ENCODE measurements at places on chromosomes 2 and 18.

DNA sequence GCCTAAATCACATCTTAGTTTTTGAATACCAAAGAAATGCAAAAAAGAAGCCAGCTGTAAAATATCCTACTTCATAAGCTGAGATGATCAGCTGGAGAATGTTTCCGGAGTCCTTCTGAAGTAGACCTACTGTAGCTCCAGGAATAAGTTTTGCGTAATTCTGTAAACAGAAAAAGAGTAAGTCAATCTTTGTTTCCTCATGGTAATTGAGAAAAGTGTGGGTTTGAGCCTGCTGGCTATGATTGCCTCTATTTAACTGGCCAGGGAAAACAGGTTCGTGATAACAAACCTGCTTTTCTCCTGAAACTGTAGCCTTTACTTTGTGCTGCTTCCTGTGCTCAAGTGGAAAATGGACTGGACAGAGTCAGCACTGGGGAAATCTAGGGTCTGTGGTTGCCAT, 58.2 kb downstream of the ITGB6 start:
- DNase-seq, result no peak

DNA sequence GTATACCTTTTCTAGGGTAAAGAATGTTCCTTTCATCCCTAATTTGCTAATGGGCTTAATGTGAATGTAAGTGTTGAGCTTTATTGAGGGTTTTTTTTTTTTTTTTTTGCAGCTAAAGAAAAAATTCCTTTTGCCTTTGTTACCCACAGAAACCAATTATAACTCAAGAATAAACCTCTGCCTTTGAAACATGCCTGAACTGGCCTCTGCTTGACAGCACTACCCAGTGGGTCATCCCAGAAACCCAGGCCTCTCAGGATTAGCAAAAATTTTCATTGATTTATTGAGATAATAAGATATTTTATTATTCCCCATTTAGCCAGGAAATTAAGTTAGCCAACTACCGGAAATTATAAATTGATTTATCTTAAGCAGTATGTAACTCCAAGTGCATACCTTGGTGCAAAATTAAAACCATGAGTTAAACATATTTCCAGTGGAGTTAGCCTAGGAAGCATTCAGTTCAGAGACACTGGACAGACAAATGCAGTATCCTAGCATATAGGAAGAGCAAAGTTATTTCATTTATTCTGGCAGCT, 67.0 kb upstream of the RASGRP3 start:
- no peak for DNase-seq

DNA sequence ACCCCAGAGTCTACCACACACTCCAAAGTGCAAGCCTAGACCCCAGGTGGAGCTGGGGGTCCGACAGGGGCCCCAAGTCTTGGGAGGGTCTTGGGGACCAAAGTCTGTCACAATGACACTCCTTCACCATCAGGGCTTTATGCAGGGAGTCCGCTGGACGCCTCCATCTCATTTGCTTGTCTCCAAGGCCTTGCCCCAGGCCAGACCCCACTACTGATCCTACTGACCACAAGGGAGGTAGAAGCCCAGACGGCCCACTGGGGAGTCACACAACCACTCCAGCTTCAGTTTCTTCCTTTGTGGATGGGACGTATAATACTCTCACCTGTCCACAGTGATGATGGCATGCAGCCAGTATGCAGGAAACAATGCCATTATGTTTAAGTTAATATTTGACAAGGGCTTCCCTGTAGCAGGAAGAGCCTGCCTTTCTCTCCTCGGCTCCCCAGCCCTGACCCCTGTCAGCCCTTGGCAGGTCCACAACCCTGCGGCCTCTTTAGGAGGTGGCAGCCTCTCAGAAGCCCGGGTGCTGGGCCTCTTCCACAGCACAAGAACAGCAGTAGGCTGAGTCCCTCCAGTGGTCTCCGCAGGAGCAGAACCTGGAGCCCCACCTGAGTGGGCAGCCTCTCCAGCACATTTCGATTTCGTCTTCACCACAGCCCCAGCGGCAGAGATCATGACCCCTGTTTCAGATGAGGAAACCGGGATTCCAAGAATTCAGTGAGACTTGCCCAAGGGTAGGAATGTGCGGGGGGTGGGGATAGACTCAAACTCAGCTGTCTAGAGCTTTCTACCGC, 6.5 kb downstream of the BIN1 start:
- DNase-seq, result no peak

DNA sequence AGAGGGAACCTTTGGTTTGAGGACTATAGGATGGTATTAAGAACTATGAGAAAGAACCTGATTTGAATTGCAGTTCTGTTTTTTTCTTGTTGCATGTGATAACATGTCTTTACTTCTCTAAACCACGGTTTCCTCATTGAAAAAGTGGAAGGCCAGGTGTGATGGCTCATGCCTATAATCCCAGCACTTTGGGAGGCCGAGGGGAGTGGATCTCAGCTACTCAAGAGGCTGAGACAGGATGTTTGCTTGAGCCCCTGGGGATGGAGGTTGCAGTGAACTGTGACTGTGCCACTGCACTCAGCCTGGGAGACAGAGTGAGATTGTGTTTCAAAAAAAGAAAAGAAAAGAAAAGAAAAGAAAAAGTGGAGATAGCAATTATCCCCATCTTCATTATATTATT, 32.3 kb downstream of the SCN9A start:
- DNase-seq, result no peak

GRCh38 chr2:675982-676646, 1.1 kb downstream of the TMEM18 start:
- DNase-seq, result no peak

- no peak for DNase-seq
These were observed 126.4 kb downstream of the MAIP1 start for GRCh38 chr2:200081811-200082210.

GRCh38 chr2:12787891-12788801, 71.4 kb downstream of the TRIB2 start:
- no peak for DNase-seq

GRCh38 chr2:159243529-159243928, 43.0 kb downstream of the WDSUB1 start:
- DNase-seq, result no peak

GRCh38 chr2:167575276-167575675, 672.1 kb downstream of the STK39 start:
- DNase-seq, result no peak

- DNase-seq, result peak; percentile 39
These were observed 44.6 kb downstream of the FAM124B start for GRCh38 chr2:224357098-224357901.

- DNase-seq, result no peak
These were observed 284.8 kb upstream of the CYRIA start for GRCh38 chr2:16950436-16950835.

- no peak for DNase-seq
These were observed 682.4 kb downstream of the RNF144A start for GRCh38 chr2:7599462-7600258.

DNA sequence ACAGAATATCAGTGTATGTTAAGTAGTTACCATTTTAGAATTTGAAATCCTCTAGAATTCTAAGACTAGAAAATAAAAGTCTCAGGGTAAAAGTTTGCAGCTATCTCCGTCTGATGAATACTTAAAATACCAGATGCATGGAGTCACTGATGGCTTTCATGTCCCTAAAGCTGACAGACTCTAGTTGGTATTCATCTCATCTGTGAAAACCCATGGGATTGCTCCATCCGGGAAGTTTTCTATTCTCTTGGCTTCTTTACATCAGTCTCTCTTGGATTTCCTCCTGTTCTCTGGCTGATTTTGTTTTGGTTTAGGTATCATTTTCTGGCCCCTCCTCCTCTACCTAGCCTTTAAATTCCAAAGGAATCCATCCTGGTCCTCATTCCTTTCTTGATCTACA, 465.6 kb upstream of the POU3F3 start:
- no peak for DNase-seq

GRCh38 chr2:226849349-226849748, 13.5 kb downstream of the RHBDD1 start:
- no peak for DNase-seq

DNA sequence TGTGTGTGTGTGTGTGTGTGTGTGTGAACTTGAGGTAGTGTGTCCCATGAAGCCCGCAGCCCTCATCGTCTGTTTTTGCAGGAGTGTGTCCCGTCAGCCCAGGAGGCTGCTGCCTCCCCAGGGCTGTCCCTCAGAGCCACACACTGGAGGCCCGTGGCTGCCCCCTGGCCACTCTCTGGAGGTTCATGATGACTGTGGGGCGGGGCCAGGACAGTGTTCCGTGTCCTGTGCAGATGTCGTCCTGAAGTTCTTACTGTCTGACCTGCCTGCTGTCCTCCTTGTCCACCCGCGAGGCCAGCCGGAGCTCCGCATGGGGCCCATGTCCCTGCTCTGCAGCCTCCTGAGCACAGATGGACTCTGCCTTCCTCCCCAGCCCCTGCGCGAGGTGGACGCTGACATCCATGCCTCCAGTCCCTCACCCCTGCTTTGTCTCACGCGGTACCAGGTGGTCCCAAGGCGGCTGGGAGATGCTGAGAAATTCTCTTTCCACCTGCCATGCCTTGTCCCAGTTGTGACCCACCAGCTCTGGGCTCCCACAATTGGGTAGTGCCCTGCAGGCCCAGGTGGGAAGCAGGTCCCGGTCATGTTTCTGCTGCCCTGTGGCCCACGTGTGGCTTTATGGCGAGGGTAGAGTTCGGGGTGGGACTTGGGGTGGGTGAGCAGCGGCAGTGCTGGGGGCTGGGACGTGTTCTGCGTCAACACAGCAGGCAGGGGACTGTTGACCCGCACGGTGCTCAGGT, 92.8 kb downstream of the NFATC1 start:
- no peak for DNase-seq

DNA sequence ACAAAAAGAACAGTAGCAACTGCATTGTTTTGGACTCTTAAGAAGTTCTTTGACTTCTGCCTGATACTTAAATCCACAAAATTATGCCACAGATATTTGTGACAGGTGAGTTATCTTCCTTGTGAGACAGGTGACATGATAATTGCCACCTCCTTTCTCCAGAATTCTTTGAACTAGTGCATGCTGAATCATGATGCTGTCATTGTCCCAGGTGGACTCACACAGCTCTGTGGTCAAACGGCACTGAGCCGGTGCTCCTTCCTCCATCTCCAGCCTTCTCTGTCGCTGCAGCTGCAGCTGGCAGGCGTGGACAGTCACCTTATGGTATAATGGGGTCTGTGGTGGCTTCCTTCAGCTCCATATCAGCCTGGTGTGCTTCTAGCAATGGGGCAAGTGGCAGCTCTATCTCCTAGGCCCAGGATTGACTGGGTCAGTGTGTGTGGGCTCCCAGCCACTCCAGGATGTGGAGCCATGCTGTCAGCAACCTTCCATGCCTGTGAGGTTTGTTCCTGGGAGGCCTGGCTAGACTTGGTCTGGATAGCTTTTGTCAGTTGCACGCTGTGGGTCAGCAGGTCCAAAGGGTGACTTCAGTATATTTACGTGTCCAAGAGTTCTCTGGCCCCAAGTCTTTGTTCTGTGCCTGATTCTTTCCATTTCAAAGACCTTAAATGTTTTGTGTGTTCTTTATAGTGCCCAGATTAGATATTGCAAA, 15.7 kb downstream of the ARMC9 start:
- no peak for DNase-seq

DNA sequence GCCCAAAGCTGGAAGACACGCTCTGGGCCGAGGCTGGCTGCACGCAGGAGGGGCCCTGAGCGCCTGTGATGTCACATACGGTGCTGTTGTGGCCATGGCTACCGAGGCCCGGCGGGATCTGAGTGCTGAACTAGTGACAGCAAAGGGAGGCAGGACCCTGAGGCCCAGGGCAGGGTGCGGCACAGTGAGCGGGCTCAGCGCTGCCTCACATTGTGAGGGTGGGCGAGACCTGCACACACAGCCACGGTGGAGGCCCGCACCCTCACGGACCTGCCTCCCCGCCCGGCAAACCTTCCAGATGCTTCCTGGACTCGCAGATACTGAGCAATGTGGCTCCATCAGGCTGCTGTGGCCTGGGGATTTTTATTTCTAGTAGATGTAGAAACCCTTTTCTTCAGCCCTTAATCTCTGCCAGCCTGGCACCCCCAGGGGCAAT, 133.8 kb upstream of the CTDP1 start:
- DNase-seq, result no peak

- DNase-seq, result no peak
These were observed 361.2 kb upstream of the SOX11 start for GRCh38 chr2:5330961-5331360.

GRCh38 chr2:133599811-133600210, 31.5 kb upstream of the NCKAP5 start:
- no peak for DNase-seq

DNA sequence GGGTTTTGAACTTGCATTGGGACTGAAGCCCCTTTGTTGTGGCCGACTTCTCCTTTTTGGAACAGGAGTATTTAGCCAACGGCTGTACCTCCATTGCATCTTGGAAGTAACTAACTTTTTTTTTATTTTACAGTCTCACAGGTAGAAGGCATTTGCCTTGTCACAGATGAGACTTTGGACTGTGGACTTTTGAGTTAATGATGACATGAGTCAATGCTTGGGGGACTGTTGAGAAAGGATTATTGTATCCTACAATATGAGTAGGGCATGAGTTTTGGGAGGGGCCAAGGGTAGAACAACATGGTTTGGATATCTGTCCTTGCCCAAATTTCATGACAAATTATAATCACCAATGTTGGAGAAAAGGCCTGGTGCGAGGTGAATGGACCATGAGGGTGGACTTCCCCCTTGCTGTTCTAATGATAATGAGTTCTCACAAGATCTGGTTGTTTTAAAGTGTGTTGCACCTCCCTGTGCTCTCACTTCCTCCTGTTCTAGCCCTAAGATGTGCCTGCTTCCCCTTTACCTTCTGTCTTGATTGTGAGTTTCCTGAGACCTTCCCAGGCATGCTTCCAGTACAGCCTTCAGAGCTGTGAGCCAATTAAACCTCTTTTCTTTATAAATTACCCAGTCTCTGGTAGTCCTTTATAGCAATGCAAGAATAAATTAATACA, 1269.4 kb upstream of the CHAC2 start:
- no peak for DNase-seq

DNA sequence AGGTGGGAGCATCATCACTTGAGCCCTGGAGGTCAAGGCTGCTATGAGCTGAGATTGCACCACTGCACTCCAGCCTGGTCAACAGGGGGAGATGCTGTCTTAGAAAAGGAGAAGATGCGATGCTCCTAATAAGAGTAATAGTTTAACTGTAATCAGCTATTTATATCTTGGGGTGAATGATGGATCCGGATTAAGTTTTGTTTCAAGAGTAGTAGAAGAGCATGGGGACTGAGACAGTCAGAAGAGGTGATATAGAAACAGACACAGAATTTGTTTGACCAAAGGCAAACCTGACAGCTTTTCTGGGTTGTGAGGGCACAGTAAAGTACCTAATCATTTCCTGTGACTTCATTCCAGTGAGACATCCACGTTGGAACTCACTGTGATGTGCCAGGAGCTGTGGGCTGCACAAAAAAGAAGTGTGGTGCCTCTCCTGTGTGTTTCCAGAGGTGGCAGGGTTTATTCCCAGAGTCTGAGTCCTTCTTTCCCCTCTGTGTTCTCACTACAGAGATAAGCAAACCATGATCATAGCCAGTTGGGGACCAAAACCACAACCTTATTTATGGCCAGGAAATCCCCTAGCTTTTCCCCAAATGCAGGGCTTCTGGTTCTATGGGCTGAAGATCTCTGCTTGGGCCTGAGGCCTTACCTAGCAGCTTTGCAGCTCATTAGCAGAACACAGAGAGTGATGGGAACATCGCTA, 113.7 kb downstream of the XRCC5 start:
- no peak for DNase-seq

DNA sequence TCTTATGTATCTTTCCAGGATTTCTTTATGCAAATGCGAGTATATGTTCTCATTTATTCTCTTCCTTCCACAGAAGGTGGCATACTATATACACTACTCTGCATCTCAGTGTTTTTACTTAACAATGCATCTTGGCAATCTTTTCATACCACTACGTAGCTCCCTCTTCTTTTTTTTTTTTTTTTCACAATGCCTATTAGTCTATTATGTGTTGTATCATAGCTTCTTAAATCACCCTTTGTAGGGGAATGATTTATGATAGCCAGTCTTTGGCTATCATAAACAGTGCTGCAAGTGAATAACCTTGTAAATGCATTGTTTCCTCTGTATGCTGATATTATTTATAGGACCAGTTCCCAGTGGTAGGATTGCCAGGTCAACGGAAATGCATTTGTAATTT, 204.2 kb downstream of the BABAM2 start:
- DNase-seq, result no peak
